SK-N-DZ (cell line): ENCODE measurements at places on chromosomes 13 and 19.

DNA sequence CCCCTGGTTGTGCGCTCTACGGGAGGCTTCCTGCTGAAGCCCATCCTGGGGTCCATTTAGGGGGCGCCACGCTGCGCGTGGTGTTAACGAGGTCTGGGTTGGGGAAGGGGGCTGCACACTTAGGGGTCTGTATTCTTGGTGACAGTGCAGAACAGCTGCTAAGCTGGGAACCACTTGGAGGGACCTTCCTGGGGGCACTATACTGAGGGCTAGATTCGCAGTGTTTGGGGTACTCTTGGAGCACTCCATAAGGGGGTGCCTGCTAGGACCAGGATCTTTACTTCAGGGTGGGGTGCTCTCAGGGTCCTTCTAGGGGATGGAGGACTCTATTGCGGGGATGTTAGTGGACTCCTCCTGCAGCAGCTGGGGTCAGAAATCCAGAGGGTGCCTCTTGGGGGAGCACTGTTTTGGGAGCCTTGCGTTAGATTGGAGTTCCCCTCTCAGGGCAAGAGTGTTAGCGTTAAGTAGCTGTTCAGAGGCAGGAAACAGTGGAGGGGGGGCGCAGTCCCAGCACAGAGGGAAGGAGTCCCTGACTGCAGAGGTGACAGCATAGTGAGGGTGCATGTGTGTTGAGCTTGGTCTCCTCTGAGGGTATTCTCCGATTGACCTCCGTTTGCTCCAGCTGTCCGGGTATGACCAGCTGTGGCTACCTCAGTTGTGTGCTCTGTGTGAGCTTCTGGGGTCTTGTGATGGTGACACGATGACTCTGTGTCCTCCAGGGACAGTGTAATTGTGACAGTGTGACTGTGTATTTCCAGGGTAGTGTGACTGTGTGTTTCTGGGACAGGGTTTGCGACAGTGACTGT is 1.1 kb downstream of the PDE4A start:
- no peak for DNase-seq

DNA sequence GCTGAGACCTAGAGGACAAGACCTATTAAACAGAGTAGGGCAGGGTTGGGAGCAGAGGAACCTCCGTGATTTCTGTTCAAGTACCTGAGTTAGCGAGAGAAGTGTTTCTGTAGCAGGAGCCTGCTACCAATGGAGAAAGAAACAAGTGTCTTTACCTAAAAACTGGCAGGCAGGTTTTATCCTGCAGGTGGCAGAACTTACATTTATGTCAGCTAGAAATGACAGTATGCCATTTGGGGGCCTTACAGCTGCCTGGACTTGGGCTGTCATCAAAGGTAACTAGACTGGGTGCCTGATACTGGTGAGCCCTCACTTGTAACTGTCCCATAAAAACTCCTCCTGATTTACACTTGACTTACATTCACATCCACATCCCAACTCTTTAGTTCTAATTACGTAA is 185.3 kb upstream of the MIR17HG start:
- peak; percentile 33 for DNase-seq

GRCh38 chr19:13033819-13034611 is 38.7 kb downstream of the NFIX start:
- peak; percentile 36 for DNase-seq

GRCh38 chr13:53759016-53759415 is 730.4 kb downstream of the OLFM4 start:
- no peak for DNase-seq

DNA sequence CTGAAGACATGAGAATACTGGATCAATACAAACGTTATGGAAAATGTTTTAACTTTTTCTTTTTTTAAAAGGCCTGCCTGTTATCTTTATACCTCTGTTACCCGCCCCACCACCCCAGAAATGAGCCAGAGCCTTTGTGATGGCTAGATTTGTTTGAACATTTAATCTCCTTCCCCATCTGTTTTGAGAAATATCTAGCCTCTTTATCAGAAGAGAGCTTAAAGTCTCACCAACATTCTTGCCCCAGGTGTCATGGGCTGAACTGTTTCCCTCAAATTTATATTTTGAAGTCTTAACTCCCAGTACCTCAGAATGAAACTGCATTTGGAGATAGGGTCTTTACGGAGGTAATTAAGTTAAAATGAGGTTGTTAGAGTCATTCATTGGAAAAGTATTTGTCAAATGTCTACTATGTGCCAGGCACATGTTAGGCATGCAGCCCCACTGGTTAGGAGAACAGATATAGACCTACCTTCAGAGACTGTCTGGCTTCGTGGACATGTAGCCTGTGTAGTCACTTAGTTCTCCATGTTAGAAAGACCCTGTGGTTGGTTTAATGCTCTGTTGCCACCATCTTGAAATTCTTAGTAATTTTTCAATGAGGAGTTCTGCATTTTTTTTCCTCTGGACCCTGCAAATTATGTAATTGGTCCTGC is 6.3 kb upstream of the RB1 start:
- DNase-seq: no peak

DNA sequence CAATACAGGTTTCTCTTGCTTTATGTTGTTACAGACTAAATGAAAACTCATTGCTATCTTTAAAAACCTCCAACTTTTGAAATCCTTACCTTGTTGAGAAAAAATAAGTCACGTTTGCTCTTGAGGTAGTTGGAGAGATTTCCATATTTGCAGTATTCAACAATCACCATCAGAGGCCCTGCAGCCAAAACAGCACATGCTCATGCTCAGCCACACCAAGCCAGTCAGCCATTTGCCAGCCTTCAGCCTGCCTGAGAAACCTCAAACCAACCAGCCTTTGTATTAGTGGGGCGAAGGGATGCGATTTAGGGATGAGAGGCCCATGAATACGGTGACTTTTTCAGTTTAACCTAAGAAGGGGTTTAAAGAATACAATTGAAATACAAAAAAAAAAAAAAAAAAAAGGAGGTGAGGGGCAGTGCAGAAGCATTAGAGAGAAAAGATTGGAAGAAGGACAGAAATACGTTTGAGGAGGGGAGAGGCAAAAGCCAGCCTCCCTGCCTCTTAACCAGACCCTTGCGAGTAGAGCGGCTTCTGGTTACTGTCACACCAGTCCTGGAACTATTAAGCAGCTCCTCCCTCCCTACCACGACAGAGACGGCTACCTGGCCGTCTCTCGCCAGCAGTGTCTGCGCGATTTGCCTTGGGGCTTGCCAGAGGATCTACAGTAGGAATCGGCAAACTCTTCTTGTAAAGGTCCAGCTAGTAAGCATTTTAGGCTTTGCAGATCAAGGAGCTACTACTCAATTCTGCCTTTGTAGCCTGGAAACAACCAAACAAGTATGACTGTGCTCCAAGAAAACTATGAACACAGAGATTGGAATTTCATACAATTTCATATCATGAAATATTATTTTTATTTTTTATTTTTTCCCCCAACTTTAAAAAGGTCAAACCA is 167.3 kb downstream of the FLT1 start:
- DNase-seq: peak; percentile 74

GRCh38 chr13:41835871-41836270 is 125.0 kb downstream of the VWA8 start:
- peak; percentile 35 for DNase-seq

DNA sequence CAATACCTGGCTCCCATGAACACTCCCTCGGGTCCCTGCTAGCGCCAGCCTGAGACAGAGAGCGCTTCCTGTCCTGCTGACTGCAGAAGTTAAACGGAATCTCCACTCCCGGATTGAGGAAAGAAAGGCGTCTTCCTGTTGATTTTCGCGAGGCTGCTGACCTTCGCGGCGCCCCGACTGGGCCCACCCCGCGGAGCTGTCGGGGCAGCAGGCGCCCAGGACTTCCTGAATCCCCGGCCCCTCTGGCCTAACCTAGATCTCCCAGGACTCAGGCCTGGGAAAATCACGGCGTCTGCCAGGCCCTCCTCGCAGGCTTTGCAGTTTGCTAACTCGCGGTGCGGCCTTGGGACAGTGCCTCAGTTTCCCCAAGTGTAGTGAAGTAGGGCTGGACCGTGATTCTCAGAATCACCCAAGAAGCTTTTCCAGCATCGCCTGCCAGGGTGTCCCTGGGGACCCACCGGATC is 108.8 kb downstream of the KCTD15 start:
- DNase-seq: no peak

- no peak for DNase-seq
Observed at GRCh38 chr13:48291730-48292129, 11.8 kb upstream of the RB1 start.

DNA sequence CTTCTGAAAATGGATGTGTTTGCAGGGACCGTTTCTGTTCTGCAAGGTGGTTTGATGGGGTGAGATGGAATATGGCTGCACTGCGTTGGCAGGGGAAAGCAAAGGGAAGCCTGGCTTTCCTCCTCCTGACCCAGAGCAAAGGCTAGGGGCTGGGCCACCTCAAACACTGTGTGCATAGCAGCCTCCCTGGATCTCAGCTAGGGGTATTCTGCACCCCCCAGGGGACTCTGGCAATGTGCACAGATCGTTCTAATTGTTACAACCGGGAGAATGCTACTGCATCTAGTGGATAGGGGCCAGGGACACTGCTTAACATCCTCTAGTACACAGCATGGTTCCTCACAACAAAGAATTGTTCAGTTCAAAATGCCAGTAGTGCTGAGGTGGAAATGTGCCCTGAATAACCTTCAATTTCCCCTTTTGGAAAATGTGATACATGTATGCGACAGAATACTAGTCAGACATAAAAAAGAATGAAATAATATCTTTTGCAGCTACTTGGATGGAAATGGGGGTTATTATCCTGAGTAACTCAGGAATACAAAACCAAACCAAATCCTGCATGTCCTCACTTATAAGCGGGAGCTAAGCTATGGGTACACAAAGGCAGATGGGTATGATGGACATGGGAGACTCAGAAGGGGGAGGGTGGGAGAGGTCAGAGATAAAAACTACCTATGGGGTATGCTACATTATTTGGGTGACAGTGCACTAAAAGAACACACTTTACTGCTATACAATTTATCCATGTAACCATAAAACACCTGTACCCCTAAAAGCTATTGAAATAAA is 671.2 kb downstream of the UQCRFS1 start:
- DNase-seq: no peak

DNA sequence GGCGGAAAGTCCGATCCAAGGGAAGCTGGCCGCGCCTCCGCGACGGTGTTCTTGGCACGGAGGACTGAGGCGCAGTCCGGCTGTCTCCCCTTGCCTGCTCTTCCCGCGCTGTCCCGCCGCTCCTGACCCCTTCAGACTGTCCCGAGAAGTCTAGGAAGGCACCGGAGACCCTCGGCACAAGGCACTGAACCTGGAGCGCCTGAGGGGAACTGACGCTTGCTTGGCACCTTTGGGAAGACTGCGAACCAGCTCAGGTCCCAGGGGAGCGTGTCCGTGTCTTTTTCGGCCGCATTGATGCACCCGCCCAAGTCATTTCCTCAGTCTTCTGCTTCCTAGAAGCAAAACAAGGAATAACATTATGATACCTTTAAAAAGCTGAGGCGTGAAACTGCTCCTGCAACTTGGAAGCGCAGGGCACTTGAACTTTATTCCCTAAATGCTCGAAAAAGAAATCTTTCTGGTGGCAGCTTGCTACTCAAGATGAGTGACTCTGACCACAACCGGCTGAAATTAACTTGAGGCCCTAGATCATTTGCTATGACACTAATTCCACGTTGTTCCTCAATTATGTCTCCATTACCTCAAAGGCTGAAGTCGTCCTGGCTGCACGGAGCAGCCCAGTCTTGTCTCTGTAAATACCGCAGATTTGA is 735 bp upstream of the FLT1 start:
- no peak for DNase-seq
